ENCODE measurements at places on chromosomes 5 and 9.

DNA sequence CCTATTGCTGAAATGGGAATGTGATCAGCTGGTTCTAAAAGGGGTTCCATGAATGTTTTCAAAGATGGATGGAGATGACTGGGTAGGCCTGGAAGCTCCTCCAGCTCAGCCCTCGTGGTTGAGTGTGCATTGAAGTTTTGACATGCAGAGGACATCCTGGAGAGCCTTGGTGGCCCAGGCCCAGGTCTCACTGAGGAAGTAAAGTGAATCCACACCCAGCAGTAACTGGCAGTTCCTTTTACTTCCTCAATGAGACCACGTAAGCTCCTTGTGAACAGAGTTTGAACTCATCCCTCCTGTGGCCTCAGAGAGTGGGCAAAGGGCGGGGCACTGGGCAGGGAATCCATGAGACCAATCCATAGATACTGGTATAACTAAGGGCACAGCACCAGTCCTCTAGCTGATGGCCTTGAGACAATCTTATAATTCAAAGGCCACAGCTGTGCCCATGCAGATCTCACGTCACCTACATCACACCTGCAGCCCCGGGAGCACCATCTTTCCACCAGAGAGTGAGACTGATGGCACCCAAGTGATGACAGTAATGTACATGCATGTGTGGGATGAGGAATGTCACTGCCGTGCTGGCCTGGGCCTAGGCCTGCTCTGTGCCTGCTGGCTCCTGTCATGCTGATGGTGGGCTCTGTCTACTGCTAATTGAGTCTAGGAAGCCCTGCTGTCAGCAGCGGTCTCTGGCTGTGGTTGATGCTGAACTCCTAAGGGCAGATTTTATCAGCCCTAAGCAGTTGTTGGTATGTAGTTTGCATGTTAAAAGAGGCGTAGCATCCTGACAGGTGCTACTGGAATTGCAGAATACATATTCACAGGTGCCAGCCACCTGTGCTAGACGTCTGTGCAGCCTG, 257.8 kb downstream of the FSTL4 start:
- DNase-seq: no peak

GRCh38 chr5:120228262-120229031, 235.7 kb upstream of the PRR16 start:
- peak; percentile 13 for DNase-seq

DNA sequence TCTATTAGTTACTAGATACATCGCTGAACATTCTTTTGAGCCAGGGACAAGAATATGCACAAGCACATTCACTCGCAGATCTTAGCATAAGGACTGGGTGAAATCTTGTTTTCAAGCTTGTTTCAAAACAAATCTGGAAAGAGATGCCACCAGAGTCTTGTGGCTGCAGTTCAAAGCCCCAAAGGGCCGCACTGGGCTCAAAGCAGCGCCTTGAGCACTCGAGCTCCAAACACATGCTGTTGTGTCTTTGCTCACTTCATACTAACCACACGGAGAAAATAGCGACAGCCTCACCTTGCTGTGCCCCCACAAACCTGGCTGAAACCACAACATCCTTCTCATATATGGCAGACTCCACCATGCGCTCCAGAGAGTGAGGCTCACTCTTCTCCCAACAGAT, 34.2 kb upstream of the IL7R start:
- no peak for DNase-seq

- no peak for DNase-seq
These were observed 86.3 kb upstream of the OTULINL start for GRCh38 chr5:14495301-14495700.

DNA sequence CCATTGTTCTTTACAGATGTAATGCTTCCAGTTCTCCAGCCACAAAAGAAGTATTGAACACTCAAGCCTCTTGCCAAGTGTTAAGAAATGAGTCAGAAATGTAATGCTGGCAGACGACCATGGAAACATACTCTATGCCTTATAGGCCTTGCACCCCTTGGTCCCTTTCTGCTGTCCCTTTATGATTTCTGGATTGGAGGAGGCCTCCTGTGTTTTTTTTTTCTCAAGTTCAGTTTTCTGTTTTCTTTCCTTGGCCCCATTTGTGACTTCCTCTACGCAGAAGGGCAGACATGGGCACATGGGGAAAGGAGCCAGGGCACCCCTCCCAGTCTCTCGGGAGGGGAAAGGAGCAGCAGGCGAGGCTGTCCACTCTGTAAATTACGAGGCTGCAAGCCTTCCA, 53.4 kb downstream of the SNX18 start:
- DNase-seq: peak; percentile 24

- DNase-seq: no peak
These were observed 204.5 kb downstream of the BRINP1 start for GRCh38 chr9:119164716-119165115.

DNA sequence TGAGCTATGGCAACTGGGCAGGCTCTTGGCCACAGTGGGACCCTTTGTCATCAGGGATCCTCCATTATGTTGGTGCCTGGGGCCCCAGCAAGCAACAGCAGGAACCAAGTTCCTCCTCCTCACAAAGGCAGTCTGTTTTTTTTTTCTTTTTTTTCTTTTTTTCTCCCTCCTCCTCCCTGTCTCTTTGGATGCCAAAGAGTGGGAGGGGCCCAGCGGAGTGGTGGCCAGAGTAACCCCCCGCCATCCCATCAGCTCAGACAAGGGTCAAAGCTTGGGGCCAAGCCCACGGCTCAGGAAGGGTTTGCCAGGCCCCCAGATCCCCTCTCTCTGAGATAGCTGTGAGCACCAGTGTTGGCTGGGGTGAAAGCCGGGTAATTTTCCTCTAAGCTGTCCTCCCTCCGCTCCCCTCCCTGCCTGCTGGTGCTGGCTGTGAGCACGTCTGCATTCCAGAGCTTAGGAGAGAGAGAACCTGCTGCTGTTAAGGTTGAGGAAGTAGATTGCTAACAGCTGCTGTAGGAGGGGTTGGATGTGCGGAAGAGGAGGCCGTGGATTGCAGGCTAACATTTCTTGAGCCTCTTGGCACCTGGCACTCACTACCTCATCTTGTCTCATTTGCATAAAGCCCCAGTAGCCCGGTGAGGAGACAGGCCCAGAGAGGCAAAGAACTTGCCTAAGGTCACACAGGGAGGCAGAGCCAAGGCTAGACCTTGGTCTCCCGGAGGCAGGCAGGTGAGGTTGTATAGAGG, 21.2 kb downstream of the GSN start:
- peak; percentile 77 for DNase-seq

- DNase-seq: no peak
These were observed 2395.6 kb upstream of the C9orf72 start for GRCh38 chr9:29968831-29969230.

GRCh38 chr9:13480693-13481092, 201.2 kb upstream of the MPDZ start:
- DNase-seq: no peak

GRCh38 chr5:116248432-116248831, 163.6 kb downstream of the COMMD10 start:
- no peak for DNase-seq

DNA sequence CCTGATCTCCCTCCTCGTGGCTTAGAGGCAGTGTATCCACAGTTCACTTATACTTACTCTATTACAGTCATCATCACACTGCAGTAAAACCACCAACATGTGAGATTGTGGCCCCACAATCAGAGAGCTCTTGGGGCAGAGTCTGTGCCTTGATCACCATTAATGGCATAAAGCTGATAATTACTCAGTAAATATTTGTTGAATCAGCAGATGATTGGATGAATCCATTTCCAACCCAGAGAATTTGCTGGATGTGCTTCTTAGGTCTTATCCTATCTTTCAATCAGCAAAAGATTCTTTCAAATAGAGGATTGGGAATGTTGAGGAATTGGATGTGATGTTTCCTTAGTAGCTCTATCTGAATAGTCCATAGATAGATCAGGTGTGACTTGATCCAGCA, 88.8 kb upstream of the PITX1 start:
- no peak for DNase-seq

- no peak for DNase-seq
These were observed 201.6 kb upstream of the IRX1 start for GRCh38 chr5:3393920-3394597.

- DNase-seq: no peak
These were observed 26.0 kb downstream of the ADAMTSL1 start for GRCh38 chr9:18499980-18500379.

GRCh38 chr9:118281772-118282171, 577.6 kb downstream of the TLR4 start:
- no peak for DNase-seq

GRCh38 chr5:83947763-83948162, 227.1 kb upstream of the HAPLN1 start:
- DNase-seq: no peak

DNA sequence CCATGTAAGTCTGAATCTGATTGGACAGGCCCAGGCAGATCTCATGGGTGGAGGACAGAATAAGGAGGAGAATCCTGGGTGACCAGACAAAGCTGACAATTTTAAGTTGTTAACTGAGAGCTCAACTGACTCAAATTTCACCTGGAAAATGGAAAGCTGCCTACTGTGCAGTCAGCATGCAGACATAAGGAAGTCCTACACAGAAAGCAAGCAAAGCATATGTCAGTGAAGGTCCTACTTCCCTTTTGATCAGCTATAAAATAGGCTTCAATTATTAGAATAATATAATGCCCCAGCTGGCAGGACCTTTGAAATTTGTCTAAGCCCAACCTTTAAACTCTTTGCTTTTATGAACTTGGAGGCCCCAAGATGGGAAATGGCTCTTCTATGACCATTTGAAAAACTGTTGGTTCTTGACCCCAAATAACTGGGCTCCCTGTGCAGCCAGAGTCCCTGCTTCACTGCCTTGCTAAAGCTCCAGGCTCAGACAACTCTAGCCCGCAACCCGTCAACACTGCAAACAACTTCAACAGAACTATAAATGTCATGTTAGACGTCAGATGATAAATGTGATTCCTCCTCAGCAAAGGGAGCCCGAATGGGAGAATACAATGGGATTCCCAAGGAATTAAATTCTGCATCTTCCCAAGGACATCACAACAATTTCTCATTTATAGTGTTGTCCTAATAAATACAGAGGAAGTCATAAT, 118.9 kb upstream of the ADRA1B start:
- no peak for DNase-seq

DNA sequence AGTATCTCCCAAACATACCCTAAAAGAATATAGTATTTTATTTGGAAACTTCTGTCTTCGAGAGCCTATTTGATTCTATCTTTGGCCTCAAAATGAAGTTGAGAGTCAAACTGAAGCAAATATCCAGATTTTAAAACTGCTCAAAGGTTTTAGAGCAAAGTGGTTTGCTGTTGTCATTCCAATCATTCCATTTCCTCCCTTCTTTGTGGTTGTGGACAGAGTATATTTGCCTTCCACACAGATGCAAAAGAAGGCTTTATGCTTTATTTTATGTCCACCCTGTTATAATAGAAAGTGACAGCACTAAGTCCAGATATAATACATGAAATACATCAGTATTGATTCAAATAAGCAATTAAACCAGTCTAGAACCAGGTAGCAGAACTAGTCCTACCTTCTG, 12.4 kb downstream of the GZMK start:
- no peak for DNase-seq

DNA sequence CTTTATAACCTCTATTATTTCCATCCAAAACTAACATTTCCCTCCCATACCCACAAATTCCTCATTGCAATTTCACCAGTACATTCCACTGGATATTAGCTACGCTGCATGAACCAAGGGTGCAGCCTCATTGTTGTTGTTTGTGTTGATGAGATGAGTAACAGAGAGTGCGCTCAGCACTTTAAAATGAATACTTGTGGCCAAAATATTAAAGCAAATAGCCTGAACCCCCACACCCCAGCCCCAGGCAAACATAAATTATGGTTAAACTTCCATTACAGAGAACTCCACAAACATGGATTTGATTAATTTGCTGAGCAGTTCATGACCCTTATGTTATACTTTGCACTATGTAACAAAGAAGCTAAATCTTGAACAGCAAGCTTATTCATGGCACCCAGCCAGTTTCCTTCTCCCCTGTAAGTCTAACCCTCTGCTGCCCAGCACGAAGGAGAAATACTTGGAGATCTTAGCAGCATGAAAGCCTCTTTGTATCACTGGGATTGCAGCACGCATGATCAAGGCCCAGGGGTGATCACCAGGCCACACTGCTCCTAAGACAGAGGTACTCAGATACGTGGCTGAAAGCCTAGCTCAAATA, 205.0 kb downstream of the DOCK8 start:
- peak; percentile 19 for DNase-seq

- DNase-seq: peak; percentile 97
These were observed at the start of gene GADD45G for GRCh38 chr9:89604729-89605464. Gene GADD45G (plus strand): TSS chr9:89605012. CDS start chr9:89605122, 110 bp downstream.

GRCh38 chr9:7097785-7098752, 340.3 kb downstream of the KDM4C start:
- no peak for DNase-seq

- no peak for DNase-seq
These were observed 189.5 kb downstream of the TMEM38B start for GRCh38 chr9:105883847-105884246.

DNA sequence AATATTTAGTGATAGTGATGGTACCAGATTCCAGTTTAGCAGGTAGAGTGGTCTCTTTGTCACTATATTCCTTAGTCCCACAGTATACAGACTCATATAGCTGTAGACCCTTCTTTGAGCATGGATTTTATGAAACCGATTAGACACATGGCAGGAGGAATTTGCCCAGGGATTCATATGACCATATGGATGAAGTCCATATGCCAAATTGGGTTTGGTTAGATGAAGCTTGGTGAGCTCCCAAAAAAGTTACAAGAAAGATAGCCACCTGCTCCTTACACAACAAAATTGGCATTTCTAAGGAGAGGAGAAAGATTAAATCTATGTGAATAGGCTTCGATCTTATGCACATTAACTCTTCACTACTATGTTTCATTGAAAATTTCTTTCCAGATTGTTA, 211.4 kb downstream of the CWC27 start:
- no peak for DNase-seq

GRCh38 chr5:160209917-160210316, 19.4 kb upstream of the FABP6 start:
- no peak for DNase-seq

DNA sequence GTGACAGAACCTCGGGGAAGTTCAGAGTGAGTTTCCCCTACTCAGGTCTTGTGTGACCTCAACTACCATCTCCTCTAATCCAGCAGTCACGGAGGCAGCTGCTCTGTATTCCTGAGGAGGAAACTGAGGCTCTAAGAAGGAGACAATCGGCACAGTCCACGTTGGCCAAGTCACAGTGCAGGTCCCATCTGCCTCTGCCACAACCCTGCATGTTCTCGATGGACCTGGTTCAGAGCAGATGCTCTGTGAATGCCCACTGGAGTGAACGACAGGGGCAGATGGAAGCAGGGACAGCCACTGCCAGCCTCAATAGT, 722 bp upstream of the ERGIC1 start:
- DNase-seq: no peak
